ENCODE measurements at places on chromosomes 3 and 15.

DNA sequence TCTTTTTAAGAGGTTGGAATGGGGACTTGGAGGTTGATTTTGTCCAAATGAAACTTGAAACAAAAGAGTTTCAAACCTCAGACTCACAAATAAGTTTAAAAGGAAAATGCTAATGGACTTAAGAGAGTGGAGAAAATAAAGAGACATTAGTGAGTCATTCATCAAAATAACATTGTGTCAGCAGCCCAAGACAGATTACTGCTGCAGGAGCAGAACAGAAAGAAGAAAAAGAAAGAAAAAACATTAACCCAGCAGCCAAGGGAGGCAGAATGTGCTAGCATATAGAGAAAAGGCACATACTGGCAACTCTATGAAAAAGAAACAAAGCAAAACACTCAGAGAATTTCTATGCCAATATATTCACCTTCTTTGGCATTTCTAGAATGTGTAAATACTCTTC lies 42.6 kb downstream of the ADAMTS9 start:
- no peak for DNase-seq

GRCh38 chr15:63072023-63072650 lies 29.6 kb downstream of the TPM1 start:
- DNase-seq, result no peak

DNA sequence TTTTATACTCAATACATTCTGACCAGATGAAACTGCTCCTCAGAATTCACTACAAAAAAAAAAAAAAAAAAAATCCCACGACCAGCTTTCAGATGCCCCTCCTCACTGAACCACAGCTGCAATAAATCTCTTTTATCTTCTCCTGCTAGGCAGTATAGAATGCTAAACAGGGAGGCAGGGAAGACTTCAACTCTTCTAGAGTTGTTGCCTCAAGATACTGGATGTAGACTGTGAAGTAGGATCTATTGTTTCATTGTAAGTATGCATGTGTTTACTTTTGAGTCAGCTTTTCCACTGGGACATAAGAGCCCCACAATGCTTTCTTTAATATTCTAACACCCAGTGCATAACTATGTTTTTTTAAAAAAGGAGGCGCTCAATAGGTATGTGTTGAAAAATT lies 401.4 kb downstream of the TBL1XR1 start:
- no peak for DNase-seq

GRCh38 chr3:167830007-167830406 lies 94.5 kb downstream of the SERPINI1 start:
- DNase-seq, result no peak

DNA sequence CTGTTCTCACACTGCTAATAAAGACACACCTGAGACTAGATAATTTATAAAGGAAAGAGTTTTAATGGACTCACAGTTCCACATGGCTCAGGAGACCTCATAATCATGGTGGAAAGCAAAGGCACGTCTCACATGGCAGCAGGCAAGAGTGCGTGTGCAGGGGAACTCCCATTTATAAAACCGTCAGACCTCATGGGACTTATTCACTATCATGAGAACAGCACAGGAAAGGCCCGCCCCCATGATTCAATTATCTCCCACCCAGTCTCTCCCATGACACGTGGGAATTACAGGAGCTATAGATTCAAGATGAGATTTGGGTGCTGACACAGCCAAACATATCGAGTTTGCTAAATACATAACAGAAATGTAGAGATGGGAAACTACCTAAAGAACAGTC lies 39.5 kb upstream of the DGKG start:
- no peak for DNase-seq

DNA sequence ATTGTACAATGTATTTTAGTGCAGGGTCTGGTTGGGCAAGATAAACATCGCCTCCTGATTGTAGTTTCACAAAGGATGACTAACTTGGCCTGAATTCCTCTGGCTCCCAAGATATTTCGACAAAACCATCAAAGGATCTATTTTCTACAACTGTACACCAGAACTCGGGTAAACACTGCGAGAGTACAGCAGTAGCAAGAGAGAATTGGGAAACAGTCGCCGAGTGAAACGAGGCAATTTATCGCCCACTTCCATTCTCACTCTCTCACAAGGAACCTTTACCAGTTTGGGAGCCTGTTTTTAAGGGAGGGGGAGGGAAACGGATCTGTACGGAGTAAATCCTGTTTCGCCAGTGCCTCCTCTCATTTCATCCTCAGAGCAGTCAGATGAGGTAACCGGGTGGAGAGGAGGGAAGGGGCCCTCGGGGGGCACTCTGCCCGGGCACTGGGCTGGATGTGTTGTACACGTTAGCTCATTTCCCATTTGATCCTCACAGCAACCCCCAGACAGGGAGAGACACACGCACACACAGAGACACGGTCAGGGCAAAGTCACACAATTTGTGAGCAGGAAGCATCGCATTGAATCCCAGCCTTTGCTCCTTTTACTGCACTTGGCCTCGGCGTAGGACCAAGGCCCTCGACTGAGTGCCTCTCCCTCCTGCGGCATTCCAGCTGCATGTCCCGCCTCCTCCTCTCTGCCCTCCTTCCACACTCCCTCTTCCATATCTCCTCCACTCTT lies 120.1 kb downstream of the LIPC start:
- DNase-seq, result no peak

- no peak for DNase-seq
These were observed 44.5 kb downstream of the RPLP1 start for GRCh38 chr15:69497076-69497475.

- DNase-seq, result no peak
These were observed 19.5 kb upstream of the EID1 start for GRCh38 chr15:48858401-48858800.

GRCh38 chr3:41424543-41425300 lies 225.4 kb downstream of the CTNNB1 start:
- no peak for DNase-seq

GRCh38 chr3:61184956-61185355 lies 66.3 kb downstream of the FHIT start:
- DNase-seq, result no peak

GRCh38 chr3:197466586-197467399 lies 89.0 kb downstream of the BDH1 start:
- no peak for DNase-seq

DNA sequence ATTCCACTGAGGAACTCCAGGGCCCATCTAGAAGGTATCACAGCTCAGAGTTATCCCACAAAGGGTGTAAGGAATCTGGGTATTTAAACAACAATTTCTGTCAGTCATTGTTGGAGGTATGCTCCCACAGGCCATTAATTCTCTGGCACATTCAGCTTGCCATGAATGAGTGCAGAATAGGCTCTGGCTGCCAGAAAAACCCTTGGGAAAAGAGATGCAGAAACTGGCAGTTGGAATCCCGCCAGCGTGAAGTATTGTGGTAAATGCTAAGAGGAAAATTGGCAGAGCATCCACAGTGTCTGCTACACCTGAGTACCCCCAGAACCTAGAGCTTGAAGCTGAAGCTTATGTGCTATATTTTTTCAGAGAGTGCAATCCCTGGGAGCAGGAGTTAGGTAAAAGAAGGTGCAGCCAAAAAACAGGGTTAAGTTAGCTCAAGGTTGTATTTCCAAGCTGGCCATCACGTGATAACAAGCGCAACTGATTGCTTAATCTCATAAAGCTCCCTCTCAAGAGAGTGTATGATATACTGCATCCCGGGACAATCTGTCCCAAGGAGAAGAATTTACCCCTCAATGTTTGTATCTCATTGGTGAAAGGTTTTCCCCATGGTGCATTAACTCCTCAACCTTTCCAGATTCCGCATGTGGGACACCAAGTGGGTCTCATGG lies 94.2 kb upstream of the ACP3 start:
- DNase-seq, result no peak

- no peak for DNase-seq
These were observed 45.5 kb upstream of the PRR23E start for GRCh38 chr3:127147291-127147885.

- no peak for DNase-seq
These were observed 479.5 kb upstream of the AGTR1 start for GRCh38 chr3:148218222-148218621.

DNA sequence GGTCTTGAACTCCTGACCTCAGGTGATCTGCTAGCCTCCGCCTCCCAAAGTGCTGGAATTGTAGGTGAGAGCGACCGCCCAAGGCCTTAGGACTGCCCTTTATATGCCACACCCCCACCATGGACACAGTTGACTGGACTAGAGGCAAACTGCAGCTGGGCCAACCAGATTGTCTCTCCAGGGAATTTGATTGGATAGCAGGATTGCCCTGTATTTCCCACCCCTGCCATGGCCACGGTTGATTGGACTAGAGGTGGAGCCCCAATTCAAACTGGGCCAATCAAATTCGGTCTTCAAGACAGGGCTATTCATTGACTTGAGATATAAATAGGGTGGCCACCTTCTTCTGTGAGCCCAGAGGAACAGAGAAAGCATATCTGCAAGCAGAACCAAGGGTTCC lies 6.9 kb upstream of the CLPX start:
- no peak for DNase-seq

DNA sequence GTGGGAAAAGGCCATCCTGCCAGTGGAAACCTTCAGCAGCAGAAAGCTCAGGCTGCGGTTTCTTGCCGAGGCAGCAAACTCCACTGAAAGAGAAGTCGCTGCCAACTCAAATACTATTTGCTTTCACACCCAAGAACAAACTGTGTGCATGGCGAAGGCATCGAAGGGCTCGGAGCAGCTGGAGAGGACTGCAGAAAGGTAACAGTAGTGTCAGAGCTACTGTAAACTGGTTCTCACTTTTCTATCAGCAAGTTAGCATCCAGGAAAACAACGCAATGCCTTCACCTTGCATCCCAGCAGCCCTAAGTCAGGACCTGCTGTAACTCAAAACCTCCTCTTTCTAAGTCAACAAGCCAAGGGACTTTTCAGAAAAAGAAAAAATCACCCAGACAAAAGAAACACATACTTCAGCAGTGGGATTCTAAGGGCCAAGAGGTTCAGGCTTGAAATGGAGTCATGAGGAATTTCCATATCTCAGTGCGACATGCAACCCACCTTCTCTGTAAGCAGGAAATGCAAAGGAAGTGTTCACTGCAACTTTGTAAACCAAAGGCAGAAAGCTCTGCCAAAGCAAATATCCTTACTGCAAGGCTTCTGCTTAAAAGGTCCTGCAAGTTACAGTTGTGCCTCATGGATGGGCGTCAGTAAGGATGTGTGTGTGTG lies 193.5 kb downstream of the FOXP1 start:
- DNase-seq, result no peak

GRCh38 chr15:88201207-88201606 lies 55.3 kb downstream of the NTRK3 start:
- no peak for DNase-seq

DNA sequence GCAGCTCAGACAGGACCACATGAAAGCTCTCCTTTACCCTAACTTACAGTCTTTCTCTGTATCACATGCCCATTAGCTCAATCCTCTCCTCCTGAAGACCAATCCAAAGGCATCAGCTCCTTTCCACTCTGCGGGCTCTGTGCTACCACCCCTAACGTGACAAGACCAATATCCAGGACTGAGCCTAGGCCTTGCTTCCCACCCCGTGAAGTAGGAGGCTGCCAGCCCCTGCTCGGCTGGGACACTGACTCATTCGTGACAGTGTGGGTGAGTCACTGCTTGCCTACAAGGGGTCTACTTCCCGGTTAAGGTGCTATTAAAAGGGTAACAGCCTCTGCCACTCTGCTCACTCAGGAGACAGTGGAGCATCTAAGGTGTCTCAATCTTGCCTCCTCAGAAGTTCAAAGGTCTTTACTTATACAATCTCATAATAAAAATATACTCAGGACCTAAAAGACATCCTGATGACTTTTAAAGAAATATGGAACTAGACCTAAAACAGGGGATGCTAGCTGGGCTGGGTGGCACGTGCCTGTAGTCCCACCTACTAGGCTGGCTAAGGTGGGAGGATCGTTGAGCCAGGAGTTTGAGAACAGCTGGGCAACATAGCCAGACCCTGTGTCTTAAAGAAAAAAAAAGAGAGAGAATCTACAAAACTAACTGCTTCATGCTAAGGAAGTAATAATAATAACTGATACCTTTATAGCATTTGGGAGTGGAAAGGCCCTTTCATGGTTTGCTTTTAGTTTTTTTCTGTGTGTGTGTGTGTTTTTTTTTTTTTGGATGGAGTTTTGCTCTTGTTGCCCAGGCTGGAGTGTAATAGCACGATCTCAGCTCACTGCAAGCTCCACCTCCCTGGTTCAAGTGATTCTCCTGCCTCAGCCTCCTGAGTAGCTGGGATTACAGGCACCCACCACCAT lies 55.0 kb downstream of the TMEM44 start:
- no peak for DNase-seq

- no peak for DNase-seq
These were observed 1.2 kb upstream of the DAZL start for GRCh38 chr3:16606398-16606797.

- no peak for DNase-seq
These were observed 21.4 kb upstream of the CELF6 start for GRCh38 chr15:72341361-72341760.

DNA sequence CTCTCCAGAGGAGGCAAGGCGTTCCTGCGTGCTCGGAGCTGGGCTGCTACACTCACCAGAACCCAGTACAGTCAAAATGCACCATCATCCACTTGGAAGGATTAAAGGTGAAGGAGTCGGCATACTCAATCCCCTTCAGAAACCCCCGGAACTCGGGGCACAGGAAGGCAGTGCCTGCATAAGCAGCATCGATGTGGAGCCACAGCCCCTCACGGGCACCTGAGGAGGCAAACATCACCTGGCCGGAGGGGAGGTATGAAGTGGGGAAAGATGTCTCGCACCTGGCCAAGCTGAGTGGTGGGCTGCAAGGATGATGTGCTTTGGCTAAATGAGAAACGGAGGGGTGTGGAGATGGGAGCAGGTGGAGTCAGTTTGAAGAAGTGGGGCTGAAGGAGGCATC lies 13.0 kb downstream of the HDC start:
- no peak for DNase-seq

DNA sequence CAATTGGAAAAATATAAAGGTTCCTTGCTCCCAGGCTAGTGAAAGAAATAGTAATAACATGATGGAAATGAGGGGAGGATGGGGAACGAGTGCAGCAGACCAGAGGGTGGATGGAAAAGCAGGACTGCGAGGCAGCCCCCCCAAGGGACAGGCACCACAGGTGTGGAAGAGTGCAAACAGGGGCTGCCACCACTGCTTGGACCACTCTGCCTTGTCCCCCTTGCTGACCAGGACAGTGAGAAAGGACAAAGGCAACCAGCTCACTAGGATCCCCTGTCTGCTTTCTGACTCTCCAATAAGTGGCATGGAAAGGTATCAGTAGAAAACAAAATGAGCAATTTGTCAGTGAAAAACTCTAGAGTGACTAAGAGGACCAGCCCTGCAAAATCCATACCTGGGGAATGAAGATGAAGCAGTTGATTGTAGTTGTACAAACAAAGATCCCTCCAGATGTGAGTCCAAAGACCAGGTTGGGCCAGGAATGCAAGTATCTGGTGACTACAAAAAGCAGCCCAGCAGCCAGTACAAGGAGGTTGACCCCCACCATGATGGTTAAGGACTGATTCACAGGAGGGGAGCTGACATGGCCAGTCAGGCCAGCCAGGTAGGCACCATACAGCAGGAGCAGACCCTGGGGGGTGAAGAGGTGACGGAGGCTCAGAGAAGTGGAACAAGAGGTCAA lies 86.6 kb upstream of the GSK3B start:
- no peak for DNase-seq

- no peak for DNase-seq
These were observed 47.5 kb downstream of the PRTG start for GRCh38 chr15:55695432-55695831.
